ENCODE measurements at places on chromosomes 16 and 17. TPM values are rescaled to one million over a fixed set of nuclear protein-coding genes. Genes with fewer than 3 reads are reported as not detected.

MTMR4 gene
- total RNA-seq: 60.5 TPM

- peak; percentile 22 for DNase-seq
Measured at GRCh38 chr16:29775742-29776408, 2.2 kb upstream of the ZG16 start.

DNA sequence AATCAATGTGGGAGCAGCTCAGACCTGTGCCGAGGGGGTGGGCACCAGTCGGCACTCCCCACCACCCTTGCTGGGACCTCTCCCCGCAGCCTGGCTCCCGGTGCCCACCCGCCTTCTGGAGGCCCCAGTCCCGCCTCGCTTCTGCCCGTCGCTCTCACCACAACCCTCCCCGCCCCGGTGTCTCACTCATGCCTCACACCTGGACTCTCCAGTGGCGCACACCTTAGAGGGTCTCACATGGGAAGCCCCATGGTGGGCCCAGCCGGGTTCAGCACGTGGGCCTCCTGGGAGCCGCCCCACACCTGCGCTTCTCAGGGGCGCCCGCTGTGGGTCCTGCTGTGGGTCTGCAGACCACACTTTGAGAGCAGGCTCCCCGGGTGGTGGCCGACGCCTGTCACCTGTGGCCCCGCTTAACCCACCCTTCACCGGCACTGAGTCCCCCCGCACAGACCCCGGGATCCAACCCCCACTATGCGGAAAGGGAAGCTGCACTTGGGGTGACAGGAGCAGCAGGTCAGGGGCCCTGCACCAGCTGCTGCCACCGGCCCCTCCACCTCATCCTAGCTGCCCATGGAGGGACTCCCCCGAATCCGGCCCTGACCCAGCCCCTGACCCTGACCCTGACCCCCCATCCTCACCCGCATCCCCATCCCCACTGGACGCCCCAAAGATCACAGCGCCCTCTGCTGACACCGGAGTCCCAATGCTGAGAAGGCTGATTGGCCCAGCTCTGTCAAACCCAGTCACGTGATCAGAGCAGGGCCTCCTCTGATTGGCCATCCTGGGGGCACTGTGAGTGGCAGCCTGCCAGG lies 27.4 kb upstream of the SLC38A10 start:
- DNase-seq: peak; percentile 63

DNA sequence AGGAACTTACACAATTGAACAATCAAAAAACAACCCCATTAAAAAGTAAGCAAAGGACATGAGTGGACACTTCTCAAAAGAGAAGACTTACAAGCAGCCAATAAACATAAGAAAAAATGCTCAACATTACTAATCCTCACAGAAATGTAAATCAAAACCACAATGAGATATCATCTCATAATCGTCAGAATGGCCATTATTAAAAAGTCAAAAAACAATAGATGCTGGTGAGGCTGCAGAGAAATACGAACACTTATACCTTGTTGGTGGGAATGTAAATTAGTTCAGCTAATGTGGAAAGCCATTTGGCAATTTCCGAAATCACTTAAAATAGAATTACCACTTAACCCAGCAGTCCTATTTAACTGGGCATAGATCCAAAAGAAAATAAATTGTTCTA lies 301.9 kb upstream of the KCNJ16 start:
- no peak for DNase-seq

GRCh38 chr16:70520612-70521297 lies 2.6 kb downstream of the COG4 start:
- peak; percentile 22 for DNase-seq

DNA sequence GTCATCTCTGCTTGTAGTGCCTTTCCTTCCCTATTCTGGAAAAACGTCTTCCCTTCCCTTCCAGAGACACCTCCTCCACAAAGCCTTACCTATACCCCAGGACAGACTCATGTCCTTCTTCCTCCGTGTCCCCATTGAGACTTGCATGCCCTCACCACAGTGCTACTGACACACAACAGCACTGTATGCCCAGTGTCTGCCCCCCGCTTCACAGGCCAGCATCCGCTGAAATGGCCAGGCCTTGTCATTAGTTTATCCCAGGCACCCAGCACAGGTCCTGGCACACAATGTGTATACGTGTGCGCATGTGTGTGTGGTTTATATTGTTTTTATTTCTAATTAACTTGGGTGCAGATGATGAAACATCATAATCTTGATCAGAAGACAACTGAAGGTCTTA lies 130.1 kb upstream of the CCL2 start:
- DNase-seq: no peak

DNA sequence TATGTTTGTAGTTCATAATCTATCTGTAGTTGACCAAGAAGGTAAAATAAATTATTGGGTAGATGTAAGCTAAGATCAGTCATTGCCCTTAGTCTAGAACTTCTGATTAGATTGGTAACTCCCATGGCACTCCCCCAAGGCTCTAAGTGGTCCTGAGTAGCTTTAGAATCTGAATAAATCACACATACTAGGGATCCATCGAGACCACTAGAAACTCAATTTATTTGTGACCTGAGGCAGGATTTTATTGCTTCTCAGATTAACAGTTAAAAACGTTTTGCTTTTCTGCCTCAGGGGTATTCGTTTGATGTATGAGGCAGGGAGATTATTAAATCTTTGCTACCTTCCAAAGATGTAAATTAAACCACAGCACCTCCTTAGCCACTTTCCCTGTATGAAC lies 24.9 kb downstream of the CMTR2 start:
- no peak for DNase-seq

- DNase-seq: no peak
Measured at GRCh38 chr16:84027625-84028024, 15.0 kb downstream of the SLC38A8 start.

- no peak for DNase-seq
Measured at GRCh38 chr17:17401271-17401781, 75.5 kb upstream of the MED9 start.

SPN gene
- total RNA-seq: 53.2 TPM

DNA sequence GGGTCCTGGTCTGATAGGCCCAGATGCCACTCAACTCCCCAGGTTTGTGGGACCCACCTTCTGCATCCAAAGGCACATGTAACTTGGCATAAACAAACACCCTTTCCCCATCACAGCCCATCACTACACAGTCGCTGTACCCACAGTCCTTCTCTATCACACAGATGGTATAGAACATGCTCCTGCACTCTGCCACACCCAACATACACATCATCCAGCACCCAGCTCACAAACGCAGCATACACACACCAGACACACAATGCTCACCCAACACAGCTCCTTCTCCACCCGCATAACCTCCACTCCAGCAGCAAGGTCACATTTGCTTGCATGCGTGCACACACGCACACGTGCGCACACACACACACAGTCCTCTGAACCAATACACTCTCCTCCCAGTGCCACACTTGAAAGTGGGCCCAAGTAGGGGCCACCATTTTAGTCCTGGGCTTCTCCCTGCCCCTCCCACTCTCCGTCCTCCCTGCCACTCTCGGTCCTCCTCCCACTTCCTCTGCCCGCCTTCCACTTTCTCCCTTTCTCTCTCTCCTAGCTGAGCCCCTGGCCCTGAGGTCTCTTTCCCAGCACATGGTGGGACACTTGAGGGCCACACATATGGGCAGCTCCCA lies 8.5 kb upstream of the TMEM92 start:
- no peak for DNase-seq

DNA sequence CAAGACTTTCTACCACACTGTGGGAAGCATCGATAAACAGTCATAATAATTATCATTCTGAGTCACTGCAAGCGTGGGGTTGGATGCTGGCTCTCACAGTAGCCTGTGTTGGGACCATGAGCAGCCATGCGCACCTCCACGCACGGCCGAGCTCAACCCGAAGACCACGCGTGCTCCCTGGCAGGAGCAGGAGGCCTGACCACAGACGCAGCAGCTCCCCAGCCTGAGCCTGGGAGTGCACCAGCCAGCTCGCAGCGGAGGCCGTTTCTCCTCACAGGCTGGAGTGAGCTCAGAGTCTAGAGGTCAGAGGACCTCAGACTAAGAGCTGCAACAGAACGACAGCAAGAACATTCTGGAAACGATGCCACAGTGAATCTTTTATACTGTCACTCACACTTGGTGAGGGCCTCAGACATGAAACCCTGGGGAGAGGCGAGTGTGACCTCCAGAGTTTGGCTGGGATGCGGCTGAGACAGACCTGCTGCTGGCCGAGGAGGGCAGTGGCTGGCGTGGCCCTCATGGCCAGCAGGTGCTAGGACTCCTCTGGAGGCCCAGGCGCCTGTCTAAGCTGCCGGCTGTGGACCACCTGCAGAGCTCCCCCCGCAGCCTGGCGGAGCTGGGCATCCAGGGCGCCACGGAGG lies 6.0 kb downstream of the NDUFAF8 start:
- DNase-seq: no peak

DNA sequence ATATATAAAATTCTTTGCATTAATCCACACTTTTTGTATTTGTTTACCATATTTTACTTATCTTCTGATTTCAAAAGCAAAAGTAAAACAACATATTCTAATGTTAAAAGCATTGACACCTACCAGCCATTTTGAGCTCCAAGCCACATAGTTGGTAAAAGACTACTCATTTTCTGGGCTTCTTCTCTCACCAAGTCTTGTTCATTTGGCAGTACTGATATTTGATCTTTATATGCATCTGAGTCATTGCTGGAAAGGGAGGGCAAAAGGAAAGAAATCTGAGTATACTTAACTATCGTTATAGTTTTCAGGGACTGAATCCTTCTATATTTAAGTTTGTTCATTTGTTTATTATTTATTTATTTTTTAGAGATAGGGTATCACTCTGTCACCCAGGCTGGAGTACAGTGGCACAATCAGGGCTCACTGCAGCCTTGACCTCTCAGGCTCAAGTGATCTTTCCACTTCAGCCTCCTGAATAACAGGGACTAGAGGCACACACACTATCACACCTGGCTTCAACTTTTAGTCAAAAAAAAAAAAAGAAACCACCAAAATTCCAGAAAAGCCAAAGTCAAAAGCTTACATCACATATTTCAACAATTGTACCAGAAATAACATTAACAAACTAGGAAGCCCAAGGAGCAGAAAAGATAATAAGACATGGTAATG lies 121.0 kb upstream of the TOB1 start:
- DNase-seq: no peak

DNA sequence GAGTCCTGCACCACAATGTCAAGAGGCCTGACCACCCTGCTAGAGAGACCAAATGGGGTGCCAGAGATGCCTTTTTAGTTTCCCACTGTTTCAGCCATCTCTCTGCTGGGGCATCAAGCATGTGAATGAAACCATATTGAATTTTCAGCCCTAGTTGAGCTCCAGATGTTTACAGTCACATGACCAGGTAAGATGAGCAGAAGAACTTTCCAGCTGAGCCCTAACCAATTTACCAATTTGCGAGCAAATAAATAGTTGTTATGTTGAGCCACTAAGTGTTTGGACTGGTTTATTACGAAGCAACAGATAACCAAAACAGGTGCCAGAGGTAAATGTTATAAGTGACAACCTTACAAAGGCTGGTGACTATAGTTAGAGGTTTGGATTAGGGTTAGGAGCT lies 209.1 kb upstream of the CCL2 start:
- no peak for DNase-seq

- no peak for DNase-seq
Measured at GRCh38 chr17:5644065-5644464, 59.8 kb upstream of the NLRP1 start.

- no peak for DNase-seq
Measured at GRCh38 chr17:74945543-74945942, 9.8 kb downstream of the OTOP3 start.

TBC1D3I gene
- 0.19 TPM for total RNA-seq

CDH16 gene
- not detected for total RNA-seq

DNA sequence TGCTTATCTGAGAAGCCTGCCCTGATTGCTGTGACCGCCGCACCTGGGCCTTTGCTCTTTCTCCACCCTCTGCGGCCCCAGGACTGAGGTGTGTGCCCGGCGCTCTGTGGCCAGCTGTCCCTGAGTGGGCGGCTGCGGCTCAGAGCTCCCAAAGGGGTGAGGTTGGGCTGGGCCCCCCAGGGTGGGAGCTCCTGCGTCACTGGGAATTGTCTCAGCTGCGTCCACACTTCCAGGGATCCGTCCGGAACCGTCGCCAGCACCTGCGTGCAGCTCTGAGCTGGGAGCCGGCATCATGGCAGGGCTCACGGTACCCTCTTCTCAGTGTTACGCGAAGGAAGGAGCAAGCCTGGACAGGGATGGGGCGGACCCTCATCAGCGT lies 24.3 kb downstream of the ZNF469 start:
- no peak for DNase-seq

GRCh38 chr17:49219987-49220386 lies 9.5 kb downstream of the ABI3 start:
- no peak for DNase-seq

DNA sequence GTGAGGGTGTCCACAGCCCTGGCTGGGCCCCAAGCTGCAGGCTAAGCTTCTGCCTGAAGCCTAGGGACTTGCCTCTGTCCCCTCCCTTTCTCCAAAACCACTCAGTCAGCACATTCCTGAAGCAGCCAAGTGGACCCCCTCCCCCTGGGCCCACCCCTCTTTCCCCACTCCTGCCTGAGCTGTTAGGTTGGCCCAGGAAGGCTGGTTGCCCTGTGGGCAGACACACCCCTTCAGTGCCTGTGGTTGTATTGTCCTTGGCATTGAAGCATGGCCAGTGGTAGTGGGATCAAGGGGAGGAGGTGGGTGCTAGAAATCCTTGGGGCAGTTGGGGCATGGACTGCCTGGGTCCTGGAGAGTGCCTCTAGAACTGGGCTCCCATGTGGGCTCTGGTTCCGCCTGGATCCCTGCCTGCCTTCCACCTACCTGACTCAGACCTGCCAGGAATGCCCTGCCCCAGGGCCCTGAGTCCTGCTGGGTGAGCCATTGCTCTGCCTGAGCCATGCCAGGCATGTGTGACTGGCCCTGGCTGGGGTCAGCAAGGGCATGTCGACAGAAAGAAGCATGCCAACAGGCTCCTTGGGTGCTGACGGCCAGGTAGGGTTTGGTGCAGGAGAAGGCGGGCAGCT lies 2.1 kb downstream of the TRAF4 start:
- no peak for DNase-seq

GRCh38 chr16:10297341-10298006 lies 88.4 kb upstream of the ATF7IP2 start:
- DNase-seq: no peak

- no peak for DNase-seq
Measured at GRCh38 chr16:88749358-88749757, 35.7 kb downstream of the PIEZO1 start.

KRTAP29-1 gene
- not detected for total RNA-seq

DNA sequence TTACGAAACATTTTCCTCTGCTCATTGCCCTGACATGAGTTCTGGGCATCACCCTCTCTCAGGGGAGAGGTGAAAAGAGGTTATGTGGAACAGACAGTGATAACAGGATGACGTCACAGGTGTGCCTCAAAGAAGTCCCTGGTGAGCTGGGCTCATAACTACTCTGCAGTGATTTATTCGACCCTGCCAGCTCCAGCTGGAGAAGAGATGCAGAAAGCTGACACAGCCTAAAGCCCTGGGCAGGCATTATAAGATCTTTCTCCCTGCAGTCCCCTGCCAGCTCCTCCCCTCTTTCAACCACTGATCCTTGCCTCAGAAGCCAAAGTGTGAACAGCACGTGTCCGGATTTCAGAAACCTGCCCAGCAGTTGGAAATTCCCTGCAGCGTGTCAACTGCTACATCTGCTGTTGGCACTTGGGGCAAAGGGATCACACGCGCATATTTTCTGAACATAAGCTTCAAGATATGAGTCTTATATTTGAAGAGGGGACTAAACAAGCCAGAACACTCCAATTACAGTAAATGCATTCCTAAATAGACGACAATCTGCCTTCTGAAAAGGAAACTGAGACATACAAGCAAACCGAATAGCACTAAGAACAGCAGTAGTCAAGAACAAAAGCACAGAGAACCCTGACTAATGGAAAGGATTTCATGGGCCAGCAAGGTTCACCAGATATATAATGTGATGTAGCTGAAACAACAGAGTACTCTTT lies 80.5 kb downstream of the SMG6 start:
- peak; percentile 75 for DNase-seq

Data from activated naive CD4-positive, alpha-beta T cell treated with anti-CD3 and anti-CD28 coated beads for 36 hours (primary cell).